ENCODE measurements at places on chromosomes 11 and 22.

GRCh38 chr11:38990139-38990538, 2392.1 kb upstream of the RAG2 start:
- no peak for DNase-seq

GRCh38 chr22:36935313-36935610, 21.8 kb downstream of the CSF2RB start:
- DNase-seq = no peak

GRCh38 chr11:86482692-86483091, 108.0 kb downstream of the CCDC81 start:
- DNase-seq = no peak

DNA sequence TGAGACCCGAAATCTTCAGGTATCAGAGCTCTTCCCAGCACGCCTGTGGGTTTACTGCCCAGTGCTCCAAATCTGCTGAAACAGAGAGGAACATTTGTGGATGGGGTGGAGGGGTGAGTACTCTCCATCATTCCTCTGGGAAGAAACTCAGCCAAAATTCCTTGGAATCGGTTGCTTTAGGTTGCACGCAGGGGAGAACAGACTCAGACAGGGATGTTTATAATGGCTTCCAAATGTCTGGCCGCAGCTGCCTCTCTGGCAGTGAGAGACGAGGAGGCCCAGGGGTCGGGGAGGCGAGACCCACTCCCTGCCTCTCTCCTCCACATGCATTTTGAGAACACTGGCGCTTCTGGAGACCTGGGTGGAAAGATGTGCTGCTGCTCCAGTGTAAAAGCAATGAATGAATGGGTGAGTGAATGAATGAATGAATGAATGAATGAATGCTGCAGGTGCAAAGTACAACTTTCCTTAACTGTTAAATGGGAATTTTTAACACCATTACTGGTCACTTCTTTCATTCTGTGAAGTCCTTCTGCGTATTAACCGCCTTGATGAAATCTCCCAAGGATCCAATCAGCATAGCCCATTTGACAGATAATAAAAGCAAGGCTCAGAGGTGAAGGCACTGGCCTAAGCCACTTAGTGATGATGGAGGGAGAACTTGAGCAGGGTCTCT, 437.4 kb downstream of the MIAT start:
- peak; percentile 93 for DNase-seq

GRCh38 chr11:116773203-116774097, 663 bp upstream of the BUD13 start:
- peak; percentile 51 for DNase-seq

- DNase-seq = no peak
These were observed 1.8 kb upstream of the VSTM5 start for GRCh38 chr11:93852242-93852641.

DNA sequence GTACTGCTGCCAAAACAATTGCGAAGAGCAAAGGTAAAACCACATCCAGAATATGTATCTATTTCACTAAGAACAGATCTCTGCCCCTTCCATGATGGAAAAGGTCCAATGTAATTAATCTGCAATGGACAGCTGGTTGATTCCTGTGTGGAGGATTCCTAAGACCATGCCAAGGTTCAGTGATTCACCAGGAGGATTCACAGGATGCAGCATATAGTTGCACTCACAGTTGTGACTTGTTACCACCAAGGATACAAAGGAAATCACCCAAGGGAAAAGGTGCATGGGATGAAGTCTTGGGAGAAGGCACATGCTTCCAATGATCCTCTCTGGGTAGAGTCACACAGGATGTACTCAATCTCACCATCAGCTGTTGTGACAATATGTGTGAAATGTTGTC, 35.1 kb upstream of the CUL5 start:
- no peak for DNase-seq

- DNase-seq = no peak
These were observed 81.0 kb downstream of the TRMU start for GRCh38 chr22:46416520-46416871.

DNA sequence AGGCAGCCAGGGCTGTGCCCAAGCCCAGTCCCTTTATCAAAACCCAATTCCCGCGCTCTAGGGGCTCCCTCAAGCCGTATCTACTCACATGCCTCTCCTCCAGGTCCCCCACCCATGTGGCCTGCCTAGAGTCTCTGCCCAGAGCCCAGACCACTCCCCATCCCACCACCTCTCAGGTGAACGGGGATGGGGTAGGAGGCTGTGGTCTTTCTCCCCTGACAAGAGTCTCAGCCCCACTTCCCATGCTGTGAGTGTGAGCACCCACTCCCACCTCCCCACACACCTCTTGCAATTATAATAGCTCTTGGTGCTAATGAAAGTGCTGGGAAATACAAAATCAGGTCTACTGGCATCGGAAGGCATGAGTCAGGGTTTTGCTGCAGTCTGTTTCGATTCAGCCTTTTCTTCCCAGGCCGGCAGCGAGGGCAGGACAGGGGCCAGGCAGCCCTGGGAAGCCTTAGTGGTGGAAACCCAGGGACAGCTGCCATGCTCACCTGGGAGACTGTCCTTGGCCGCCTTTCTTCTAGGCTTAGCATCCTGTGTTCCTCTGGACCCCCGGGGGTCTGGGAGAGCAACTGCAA, 16.7 kb upstream of the TMPRSS4 start:
- DNase-seq = no peak

DNA sequence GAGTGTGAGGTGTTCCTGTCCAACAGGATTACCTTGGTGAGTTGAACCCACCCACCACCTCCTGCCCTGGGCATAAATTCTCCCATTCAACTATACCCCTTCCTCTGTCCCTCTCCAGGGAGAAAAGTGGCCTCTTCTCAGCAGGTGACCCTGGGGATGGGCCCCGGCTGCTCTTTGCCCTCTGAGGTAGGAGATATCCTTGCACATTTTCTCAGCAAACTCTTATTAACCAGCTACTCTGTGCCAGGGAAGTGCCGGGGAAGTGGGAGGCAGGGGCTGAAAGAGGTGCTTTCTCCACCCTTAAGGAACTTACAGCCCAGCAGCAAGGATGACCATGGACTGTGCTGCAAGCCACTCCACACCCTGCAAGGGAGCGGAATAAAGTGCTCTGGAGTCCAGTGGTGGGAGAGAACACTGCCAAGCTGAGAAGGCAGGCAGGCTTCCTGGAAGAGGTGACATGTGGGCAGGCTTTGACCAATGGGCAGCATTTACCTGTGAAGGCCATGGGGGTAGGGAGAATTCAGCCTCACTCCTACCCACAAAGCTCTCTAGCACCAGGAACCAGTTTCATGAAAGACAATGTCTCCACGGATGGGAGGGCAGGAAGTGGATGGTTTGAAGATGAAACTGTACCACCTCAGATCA, 21.9 kb upstream of the OAF start:
- no peak for DNase-seq

DNA sequence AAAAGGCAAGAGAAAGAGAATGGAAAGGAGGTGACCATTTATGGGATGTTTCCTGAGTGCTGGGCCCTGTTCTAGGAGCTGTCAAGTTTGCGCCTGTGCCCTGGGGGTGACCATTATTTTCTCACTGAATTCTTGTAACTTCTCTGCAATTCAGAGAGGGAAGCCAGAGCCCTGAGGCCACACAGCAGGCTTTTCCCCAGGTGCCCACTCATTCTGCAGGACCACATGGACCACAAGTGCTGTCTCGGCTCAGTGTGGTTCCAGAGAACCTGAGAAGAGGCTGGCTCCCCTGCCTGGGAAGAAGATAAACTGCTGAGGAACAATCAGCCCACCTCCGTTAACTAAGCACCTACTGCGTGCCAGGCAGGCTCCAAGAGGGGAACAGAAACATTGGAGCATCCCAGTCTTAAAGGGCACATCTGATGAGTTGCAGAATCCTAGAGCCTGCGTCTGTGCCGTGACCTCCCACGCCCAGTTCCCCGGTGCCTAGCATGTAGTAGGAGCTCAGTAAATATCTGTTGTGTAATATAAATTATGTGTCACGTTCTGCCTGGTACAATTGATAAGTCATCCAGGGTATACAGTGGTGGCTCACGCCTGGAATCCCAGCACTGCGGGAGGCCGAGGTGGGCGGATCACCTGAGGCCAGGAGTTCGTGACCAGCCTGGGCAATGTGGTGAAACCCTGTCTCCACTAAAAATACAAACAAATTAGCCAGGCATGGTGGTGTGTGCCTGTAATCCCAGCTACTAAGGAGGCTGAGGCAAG, 31.6 kb upstream of the CRYBB3 start:
- no peak for DNase-seq

DNA sequence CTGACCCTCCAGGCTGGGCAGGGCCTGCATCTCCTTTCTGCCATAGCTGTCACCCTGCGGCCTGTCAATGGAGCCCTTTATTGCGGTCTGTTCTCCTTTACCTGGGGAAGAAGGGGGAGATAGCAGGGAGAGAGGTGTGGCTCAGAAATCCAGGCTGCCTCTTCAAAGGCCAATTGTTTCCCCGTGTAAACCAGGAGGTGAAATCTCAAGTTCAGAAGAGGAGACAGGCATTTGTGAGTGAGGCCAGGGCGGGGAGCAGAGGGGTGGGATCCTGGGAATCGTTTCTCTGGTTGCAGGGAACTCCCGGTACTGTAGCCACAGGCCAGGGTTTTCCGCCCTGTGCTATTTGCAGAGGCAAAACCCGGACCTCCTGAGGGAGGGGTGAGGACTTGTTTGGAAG, 9.1 kb downstream of the DCPS start:
- no peak for DNase-seq

- no peak for DNase-seq
These were observed 188.5 kb upstream of the ISX start for GRCh38 chr22:34877506-34877905.

DNA sequence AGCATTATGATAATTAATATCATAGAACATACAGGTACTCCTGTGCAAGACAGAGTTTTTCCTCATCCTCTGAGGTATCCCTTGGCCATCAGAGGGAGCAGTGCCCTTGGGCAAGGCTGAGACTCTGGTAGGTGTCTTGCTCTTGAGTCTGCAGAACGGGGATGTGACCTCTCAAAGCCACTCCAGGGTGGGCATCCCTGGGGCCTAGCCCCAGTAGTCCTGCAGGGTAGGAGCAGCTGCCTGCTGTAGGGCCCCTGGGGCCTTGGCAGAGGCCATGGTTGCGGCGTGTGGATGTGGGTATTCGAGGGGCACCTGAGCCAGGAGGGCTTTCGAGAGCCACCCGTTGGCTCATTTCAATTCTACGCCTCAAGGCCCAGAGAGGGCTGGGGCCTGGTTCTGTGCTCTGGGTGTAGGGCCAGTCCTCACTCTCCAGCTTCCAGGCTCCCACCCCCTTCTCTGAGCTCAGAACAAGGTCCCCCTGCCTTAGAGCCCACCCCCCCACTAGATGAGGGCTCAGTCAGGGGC, 7.7 kb upstream of the OMP start:
- DNase-seq = no peak

- no peak for DNase-seq
These were observed 45.4 kb upstream of the NTM start for GRCh38 chr11:131324921-131325570.

DNA sequence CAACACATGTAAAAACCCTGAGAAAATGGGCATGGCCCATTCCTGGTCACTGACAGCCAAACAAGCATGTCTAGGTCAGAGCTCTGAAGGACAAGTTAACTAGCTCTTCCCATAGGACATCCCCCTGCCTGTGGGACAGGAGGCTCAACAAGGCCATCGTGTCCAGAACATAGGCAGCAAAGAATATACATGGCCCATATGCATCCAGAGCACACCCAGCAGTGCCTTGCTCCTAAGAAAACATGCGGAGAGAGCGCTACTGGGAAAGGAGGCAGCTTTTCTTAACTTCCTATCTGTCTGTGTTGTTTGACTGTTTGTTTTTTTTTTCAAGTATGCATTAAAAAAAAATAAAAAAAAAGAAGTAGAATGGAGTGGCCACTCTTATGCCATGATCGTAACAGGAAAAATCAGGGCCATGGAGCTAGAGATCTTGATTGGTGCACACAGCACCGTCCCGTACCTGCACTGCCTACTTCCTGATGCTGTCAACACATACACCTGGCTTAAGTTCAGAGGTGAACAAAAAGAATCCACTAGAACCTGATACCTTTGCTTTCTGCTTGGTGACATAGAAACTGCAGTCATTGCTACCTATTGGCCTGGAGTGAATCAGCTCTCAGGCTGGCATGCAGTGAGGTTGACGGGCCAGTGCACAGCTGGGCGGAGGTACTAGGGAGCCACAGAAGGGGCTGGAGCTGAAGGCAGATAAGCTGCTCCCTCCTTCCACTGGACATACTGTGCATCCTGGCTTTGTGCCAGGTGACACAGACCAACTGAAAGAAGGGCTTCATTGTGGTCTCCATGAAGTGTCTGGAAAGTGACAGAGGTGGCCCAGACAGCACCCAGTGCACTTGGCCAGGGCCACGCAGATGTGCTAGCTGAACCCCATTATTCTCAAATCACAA, 11.9 kb downstream of the UFD1 start:
- DNase-seq = no peak

DNA sequence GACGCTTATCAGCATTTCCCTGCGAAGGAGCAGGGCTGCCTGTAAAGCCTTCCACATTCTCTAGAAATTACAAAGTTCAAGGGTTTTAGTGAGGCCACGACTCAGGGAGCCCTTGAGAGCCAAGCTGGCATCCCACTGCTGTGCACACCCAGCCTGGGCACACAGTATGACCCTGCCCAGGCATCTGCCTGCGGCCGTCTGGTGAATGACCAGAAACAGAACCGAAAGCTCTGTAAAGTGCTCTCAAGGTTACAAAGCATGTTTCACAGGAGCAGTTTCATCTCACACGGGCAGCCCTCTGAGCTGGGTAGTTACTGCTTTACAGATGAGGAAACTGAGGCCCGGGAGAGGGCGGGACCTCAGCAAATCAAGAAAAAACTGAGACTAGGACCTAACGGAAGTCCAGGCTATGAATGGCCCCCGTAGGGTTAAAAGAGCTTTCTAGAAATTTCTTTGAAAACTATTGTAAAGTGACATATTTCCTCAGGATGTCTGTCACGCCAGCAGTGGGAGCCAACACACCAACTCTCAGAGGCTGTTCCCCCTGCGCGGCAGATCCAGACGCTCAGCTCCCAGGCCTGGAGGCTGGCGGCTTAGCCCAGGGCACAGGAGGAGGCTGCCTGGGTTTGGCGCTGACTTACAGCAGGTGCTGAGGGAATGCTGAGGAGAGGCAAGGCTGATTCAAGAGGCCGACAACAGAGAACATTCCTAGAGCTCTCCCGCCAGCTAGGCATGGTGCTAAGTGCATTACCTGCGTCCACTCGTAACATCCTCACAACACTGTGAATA, 7.7 kb upstream of the TCF20 start:
- DNase-seq = no peak

DNA sequence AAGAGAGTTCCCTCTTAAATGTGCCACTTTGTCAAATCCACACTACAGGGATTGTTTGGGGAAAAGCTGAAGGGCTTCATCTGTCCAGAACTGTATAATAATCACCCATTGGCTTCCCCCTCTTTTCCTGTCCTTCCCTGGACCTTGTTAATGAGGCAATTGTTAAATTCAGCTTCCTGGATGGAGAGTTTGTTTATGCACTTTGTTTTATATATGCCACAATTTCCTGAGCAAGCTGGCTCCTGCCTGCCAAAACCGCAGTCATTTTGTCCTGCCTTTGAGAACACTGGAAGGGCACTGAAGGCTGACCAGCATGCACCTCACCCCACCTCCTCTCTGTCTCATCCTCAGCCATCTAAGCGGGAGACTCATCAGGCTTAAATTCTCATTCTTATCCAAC, 86.2 kb downstream of the MSANTD4 start:
- no peak for DNase-seq

GRCh38 chr11:360326-361280, 8.7 kb upstream of the B4GALNT4 start:
- DNase-seq = no peak

GRCh38 chr11:111978028-111978771, 41.1 kb downstream of the DIXDC1 start:
- DNase-seq = peak; percentile 71

GRCh38 chr22:20867179-20868024, 8.6 kb downstream of the SNAP29 start:
- peak; percentile 18 for DNase-seq
